ENCODE measurements at places on chromosomes 2 and 18.

- DNase-seq = no peak
These were observed 80.4 kb downstream of the CHST9 start for GRCh38 chr18:27104743-27105142.

DNA sequence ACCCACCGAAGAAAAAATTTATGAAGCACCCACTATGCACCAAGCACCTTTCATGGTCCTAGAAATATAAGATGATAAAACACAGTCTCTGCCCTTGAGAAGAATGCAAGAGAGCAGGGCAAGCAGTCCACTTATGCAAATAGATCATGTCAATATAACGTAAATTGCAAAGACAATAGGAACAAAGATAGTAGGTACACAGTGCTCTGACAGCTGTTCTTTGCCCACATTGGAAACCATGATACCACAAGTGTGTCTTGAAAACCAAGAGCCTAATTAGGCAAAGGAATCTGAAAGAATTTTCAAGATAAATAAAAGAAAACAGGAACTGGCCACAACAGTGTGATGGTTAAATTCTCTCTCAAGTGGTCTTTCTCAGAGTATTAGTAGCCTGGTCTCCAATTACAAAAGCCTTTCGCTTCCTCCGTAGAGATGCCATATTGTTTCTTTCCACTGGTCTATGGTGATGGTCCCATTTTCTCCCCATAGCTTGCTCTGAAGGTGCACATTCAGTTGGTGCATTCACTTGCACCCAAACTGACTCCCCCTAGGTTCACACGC, 108.5 kb downstream of the VWC2L start:
- no peak for DNase-seq

- DNase-seq = no peak
These were observed 84.7 kb downstream of the ZNF407 start for GRCh38 chr18:74682141-74682990.

DNA sequence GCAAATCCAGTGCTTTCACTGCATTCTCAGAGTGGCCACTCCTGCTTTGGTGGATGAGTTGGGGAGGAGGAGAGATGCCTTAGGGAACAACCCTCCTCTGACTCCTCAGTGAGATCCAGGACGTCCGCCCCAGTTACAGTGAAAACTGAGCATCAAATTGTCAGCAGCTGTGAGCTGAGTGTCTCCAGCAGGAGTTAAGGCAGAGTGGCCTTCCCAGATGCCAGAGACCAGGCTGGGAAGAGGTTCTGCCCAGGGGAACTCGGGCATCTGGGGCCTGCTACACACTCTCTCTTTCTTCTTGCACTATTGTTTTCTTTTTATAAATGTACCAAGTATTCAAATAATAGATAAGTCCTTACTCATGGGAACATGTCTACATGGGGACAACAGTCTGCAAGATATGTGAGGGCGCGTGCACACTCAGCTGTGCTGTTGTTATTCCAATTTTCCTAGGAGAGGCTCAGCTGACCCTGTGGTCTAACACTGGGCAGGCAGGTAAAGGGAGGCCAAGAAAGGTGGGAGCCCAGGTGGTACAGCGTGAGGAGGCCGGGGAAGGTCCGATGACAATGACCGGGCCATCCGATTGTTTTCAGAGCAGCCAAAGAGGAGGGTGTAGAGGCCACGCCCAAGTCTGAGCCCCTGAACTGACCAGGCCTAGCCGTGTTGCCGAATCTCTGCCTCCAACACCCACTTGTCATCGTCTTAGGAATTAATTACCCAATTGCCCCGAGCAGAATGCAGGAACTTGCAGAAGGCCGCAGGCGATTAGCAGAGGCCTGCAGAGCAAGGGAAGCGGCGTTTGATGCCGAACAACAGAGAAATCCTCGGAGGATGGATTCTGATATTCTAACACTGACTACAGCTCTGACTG, 166.9 kb downstream of the ANAPC1 start:
- DNase-seq = no peak

DNA sequence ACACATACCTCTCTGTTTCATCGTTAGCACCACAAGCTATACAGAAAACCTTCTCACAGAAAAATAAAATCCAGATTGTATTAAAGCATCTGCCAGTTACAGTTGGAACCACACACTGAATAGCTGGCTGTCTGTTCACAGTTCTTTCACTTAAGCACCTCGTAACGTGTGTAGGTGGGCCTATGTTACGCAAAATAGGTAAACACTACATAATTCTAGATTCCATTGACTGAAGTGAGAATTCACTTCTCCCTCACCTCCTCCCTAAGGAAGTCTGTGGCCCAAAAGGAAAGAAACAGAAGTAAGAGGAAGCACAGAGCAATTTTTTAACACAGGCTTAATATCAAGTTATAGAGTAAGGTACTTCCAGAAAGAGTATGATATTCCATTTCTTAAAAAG, 24.9 kb downstream of the PELI1 start:
- no peak for DNase-seq

GRCh38 chr18:68780802-68781635, 16.9 kb upstream of the CCDC102B start:
- no peak for DNase-seq

- no peak for DNase-seq
These were observed 2.8 kb upstream of the PRKCE start for GRCh38 chr2:45648636-45649035.

DNA sequence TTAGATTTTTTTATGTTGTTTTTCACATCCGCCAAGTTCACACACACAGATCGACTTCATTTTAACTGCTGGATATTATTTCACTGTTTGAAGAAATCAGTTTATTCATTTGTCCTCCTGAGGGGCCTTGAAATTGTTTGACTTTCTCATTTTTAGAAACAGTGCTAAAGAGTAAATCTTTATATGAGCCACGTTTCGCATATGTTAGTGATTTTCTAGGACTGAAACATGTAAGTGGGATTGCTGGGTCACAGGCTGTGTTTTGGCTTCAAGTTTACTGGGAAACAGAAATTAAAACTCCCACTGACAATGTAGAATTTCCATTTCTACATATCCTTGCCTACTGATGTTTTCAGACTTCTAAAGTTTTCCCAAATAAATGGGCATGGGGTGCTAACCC, 363.8 kb downstream of the NCKAP5 start:
- no peak for DNase-seq

DNA sequence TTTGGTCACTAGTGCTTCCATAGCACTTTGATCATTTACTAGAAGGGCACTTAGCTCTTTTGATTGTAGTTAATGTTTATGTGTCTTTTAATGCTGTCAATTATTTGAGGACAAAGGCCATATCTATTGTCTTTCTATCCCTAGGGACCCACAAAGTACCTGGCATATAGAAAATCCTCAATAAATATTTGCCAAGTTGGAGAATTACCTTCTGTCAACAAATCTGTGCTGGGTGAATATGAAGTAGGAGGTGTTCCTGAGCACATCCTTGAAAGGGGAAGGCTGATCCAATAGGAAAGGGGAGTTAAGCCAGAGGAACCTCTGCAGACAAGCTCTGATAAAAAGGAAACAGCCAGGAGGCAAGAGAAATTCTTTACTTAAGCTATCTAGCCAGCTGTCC, 8.2 kb downstream of the DPP4 start:
- DNase-seq = no peak

- no peak for DNase-seq
These were observed 32.2 kb downstream of the QPCT start for GRCh38 chr2:37376421-37377186.

- no peak for DNase-seq
These were observed 31.1 kb upstream of the EPAS1 start for GRCh38 chr2:46266134-46266533.

DNA sequence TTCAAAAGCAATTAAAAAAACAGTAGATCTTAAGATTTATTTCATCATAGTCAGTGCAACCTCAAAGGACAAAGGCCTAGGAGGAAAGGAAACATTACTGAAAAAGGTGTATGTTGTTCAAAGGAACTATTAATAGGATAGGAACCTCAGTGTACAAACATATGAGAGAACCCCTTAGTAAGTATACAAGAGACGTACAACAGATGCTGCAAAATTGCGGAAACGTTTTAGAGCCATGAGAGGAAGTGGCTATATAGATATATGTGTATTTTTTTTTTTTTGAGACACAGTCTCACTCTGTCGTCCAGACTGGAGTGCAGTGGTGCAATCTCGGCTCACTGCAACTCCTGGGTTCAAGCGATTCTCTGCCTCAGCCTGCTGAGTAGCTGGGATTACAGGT, 22.2 kb downstream of the PIK3C3 start:
- no peak for DNase-seq

DNA sequence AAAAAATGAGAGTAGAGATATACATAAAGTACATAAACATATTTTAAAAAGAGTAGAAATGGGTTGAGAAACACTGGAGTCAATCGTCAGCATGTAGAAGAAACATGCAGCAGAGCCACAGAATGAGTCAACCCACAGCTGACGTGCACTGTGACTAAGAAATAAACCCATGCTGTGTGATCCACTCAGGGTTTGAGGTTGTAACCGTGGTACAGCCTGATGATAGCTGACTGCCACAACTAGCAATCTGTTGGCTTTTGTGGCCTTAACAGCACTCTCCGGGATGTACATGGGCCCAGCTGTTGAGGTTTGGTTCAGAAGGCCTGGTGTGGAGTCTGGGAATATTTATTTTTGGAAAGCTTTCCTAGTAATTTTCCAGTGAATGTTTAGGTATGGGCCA, 554.4 kb upstream of the MEX3C start:
- DNase-seq = no peak

DNA sequence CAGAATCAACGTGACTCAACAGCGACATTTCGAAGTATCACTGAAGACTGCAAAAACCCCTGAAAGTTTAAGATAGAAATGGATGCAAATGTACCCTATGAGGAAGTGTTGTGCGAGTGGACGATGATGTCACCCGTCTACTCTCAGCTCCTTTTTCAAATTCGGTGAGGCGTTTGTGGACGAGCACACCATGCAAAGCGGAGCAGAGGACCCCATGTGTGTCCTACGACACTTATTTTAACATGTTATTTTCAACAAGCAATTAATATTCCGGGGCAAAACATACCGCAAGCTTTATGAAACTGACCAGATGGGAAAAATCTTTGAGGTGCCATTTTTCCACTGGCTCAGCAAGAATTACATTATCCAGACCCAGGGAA, 2.0 kb downstream of the PXDN start:
- no peak for DNase-seq

DNA sequence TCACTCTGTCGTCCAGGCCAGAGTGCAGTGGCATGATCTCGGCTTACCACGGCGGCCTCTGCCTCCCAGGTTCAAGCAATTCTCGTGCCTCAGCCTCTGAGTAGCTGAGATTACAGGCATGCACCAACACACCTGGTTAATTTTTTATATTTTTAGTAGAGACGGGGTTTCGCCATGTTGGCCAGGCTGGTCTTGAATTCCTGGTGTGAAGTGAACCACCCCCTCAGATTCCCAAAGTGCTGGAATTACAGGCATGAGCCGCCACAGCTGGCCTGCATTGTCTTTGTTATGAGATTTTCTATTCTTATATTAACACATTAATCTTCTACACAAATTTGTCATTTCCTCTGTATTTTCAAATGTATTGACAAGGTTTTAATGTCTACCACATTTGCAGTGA, 75.2 kb downstream of the SEPTIN10 start:
- no peak for DNase-seq

- DNase-seq = no peak
These were observed at the start of gene CERKL for GRCh38 chr2:181656450-181657291. TSS of gene CERKL (minus strand) at chr2:181657105. CDS start at chr2:181657006, 99 bp downstream.

DNA sequence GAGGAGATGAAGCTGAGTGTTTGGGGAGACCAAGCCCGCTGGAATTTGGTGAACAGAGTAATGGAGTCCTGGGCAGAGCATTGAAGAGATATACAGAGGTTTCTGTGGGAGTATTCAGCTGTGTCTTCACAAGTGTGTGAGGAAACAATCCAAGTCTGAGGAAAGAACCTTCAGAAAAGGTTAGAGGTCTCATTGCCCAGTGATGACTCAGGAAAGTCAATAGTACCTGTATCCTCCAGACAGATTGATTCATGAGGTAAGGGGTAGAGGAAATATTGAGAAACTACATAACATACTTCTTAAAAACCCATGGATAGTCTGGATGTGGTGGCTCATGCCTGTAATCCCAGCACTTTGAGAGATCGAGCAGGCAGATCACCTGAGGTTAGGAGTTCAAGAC, 392.3 kb downstream of the GALNT13 start:
- no peak for DNase-seq

- DNase-seq = no peak
These were observed 150.7 kb upstream of the SPRED2 start for GRCh38 chr2:65583061-65583460.

GRCh38 chr2:24517247-24517646, 26.2 kb downstream of the NCOA1 start:
- no peak for DNase-seq

GRCh38 chr2:239533569-239534316, 132.9 kb upstream of the HDAC4 start:
- DNase-seq = no peak

GRCh38 chr2:180004731-180005130, 2.4 kb downstream of the CWC22 start:
- no peak for DNase-seq

GRCh38 chr18:55106466-55106865, 147.2 kb upstream of the CCDC68 start:
- DNase-seq = no peak

- DNase-seq = no peak
These were observed 21.5 kb downstream of the DYSF start for GRCh38 chr2:71474744-71475397.

DNA sequence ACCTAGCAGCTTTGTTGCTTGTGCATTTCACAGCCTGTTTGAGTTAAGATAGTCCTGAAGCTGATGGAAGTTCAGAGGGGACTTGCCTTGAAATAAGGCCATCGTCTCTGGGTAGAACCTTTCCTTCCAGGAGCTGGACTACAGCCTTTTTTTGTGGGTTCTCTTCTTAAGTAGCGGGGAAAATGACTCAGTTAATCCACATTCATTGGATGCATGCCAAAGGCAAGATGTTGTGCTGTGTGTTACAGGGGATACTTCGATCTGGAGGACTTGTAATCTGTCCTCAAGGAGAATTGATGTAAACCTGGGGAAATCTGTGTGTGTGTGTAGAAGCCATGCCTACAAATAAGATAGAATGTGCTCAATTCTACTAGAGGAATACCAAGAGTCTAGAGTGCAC, 46.8 kb downstream of the RPIA start:
- no peak for DNase-seq

DNA sequence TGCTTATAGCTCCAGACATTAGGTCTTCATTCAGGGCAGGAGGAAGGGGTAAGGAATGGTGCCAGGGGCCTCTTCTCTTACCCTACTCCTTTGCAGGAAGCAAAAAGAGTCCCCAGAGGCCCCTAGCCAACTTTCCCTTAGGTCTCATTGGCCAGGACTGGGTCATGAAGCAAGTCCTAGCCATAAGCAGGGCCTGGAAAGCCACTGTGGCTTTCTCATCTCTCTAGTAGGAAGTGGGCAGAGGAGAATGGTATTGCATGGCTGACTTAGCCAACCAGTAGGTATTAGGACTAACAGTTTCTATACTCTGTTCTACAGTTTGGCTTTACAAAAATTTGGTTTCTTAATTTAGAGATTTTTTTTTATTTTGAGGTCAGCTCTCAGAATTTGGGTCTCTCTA, 4.8 kb downstream of the FAM228A start:
- no peak for DNase-seq

- peak; percentile 5 for DNase-seq
These were observed 26.5 kb downstream of the PPP4R3B start for GRCh38 chr2:55590810-55591440.

DNA sequence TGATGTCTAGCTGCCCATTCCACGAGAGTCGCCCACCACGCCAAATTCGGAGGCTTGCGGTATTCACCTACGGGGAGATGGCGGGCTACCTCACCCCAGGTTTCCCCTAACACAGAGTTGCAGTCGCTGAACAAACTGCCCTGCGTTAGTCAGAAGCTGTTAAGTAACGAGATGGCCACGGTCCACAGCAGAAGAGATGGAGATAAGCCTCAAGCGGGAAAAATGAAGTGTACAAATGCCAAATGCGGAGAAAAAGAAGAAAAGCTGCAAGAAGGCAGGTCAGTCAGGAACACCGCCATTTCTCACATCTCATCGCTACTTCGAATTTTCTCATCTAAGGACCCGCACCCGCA, 425 bp downstream of the ASB3 start:
- no peak for DNase-seq
